ENCODE measurements at places on chromosomes 5 and 9.

GRCh38 chr5:124895236-124895635, 148.8 kb upstream of the ZNF608 start:
- no peak for DNase-seq

DNA sequence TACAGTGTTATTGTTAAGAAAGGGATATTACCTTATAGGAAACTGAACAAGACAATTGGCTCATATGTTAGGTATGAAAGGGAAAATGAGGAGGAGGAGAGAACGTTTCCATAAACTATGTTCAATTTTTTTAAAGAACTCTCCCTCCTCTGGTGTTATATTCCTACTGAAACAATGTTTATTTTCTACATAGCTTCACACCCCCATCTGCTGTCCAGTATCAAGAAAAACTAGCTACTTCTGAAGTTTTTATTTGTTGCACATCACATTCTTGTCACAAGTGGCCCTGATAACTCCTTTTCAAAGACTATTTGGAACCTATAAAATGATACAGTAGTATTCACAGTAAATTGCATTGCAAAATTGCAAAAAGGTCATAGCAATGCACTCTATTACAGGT, 223.4 kb upstream of the FAM174A start:
- no peak for DNase-seq

DNA sequence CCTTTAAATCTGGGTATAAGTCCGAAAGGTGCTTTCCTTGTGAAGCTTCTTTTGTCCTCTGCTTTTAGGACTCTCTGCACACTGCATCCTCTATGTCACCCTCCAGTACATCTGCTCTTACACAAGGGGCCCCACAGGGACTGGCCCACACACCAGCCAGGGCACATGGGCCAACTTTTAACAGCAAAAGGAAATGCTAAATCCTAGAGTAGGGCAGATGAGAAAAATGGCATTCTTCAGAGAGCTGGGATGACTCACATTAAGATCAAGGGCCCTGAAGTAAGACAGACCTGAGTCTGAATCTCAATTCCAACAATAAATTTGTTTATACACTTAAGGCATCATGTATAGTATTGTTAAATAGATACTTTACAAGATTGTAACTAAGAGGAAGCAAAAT, 40.3 kb upstream of the CDKN2B start:
- no peak for DNase-seq

GRCh38 chr9:79658926-79659325, 87.2 kb downstream of the TLE4 start:
- no peak for DNase-seq

DNA sequence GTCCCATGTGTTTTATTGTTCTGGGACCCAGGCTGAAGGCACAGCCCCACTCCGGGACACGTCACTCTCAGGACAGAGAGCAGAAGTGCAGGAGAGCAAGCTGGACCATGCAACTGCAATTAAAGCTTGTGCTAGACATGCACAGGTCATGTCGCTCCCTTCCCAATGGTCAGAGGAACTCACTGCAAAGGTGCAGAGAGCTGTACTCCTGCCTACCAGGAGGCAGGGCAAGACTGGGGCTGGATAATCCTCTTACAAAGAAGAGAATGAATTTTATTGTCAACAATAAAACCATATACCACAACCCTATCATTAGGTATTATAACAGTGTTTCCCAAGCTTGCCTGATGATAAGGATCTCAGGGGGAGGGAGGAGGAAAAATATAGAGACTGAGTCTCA, 74.0 kb upstream of the NEK6 start:
- no peak for DNase-seq

GRCh38 chr9:91949392-91949945, 559 bp downstream of the ROR2 start:
- no peak for DNase-seq

- no peak for DNase-seq
Measured at GRCh38 chr5:137731176-137731575, 4.7 kb downstream of the KLHL3 start.

DNA sequence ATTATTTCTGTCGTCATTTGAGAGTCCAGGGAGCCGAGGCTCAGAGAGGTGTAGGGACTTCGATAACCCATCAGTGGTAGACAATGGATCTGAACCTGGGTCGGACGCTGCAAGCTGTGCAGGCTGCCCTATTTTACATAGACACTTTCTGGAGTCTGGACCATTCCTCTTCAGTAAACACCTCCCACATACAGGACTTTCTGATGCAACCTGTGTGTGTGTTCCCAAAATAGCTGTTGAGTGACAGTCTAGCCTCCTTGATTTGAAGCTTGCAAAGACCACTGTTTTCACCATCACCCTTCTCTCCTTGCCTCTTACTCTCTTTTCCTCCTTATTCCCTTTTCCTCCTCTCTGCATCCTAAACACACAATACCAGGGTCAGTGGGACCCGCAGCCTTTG, 30.7 kb downstream of the CFAP77 start:
- no peak for DNase-seq

- no peak for DNase-seq
Measured at GRCh38 chr9:77743386-77743785, 95.3 kb upstream of the GNA14 start.
